ENCODE measurements at places on chromosomes 7 and 10.

GRCh38 chr7:15867441-15867840 is 181.0 kb upstream of the MEOX2 start:
- DNase-seq: no peak

- no peak for DNase-seq
These were observed 46.3 kb downstream of the MYOF start for GRCh38 chr10:93435621-93436397.

GRCh38 chr10:129704225-129704624 is 237.2 kb downstream of the MGMT start:
- DNase-seq: no peak

DNA sequence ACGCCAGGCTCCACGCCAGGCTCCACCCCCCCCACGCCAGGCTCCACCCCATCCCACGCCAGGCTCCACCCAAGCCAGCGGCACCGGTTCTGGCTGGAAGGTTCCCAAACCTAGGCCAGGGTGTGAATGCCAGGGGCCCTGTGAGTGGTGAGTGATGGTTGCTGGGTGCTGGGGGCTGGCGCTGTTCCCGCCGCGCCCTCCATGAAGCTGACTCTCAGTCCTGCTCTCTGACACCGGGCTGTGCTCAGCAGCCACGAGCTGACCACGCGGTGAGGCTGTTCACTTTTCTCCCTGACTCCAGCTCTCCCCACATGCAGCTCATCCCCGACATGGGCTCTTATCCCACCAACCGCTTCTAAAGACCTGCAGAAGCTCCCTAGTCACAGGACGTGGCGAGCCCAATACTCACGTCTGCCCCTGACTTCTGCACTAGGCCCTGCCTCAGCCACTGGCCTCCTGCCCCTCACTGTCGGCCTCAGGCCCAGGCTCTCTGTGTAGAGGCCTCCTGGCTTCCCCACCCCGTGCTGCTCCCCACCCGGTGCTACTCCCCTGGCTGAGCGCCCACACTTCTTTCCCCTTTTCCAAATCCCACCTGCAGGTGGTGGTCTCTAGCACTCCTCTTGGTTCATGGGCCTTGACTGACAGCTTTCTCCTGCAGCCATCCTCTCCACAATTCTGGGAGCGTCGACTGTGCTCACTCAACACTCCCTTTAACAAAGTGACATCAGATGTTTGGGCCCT is 603.0 kb downstream of the PTPRN2 start:
- DNase-seq: no peak

DNA sequence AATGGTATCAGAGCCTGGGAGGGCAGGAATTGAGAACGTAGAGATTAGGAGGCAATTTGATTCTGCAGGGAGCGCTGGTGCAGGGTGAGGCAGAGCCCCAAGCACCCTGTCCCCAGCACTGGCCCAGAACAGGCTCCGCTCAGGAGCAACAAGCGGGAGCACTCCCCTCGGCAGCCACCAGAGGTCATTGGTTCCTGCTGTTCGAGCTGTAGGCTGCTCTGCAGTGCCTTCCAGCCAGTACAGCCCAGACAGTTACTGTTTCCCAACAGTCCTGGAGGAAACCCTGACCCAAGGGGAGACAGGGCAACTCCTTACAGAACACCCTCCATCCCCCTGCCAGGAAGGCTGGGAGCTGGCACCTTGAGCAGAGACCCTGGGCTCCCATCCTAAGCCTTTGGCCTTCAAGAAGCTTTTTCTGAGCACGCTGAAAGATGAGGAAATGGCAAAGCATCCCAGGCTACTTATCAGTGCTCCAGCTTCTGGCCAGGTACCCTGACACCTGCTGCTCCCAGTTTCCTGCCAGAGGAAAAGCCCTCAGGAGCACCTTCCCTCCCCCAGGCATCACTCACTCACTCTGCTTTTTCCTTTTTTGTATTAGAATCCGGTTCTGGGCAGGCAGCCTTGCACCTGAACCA is 71.2 kb upstream of the EFCAB10 start:
- DNase-seq: peak; percentile 72

All from activated T-cell treated with anti-CD3 and anti-CD28 coated beads, Interleukin-2, amount 50 U/mL, for 1 hour (primary cell).